Activated CD4-positive, alpha-beta T cell treated with anti-CD3 and anti-CD28 coated beads, Interleukin-2, amount 50 U/mL, for 24 hours (primary cell): ENCODE measurements at places on chromosomes 2 and 18.

DNA sequence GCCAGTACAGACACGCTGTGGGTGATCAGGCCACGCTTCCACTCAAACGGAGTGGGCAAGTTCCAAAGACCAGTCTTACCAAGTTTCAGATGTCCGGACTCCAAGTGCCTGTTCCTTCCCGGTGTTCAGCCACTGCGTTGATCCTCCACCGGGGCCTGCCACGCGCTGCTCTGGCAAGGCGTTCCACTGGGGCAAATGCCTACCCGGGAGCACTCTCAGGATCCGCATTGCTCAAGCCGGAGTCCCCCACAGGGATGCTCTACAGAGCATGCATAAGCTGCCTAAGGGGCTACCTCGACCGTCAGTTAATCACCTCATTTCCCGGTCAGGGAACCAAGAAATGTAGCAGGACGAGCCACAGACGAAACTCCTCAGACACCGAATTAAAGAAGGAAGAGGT, 37.0 kb upstream of the CLASP1 start:
- DNase-seq = no peak

DNA sequence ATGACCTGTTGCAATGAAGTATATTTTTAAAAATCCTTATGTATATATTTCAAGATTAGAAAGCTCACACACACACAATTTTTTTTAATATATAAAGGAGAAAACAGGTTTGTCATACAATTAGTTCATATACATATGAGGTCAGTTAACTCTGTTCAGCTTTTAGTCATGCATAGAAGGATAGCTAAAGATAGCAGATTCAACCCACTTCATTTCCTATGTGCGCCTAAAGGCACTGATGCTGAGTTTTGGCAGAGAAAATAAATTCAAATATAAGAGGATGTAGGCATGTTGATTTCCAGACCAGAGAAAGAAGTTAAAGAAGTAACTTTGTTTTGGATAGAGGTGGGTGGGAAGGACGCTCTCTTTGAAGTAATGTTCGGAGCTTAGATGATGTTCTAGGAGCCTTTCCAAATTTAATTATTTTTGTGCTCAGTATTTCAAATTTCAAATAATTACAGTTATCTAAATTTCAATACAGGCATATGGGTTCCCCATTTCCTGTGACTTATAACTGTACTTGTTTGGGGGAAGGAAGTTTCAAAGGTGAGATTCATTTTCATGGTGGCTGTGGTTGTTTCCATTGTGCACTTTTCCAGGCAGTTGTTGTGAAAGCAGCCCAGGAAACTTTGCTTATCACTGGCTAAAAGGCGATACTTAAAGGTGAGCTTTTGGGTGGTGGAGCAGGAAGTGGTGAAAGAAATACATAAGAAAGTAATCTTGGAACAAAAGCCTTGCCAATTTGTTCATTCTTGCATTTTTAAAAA, 523.4 kb upstream of the FANCL start:
- no peak for DNase-seq

DNA sequence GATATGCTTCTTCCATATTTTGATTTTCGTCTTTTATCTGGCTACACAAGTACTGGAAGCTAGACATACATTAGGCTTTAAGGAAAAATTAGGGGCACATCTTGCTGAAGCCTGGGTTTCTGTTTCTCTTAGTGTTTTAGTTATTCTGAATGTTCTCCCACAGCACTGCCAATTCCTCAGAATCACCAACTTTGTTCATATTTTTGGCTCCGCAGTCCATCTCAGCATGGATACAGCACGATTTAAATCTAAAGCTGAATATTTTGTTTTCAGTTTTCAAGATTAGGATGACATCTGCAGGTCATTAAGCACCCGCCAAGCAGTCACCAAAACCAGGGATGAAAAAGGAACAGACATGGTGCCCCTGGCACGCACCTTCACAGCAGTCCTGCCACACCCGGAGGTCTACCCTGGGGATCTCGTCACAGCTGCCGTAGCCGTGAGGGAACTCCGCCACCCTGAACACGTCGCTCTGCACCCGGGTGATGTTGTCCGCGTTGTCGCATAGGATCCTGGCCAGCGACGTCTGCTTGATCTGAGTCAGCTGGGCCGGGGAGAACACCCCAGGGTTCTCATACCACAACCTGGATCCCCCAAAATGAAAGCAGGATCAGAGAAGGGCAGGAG, 101.2 kb downstream of the PXDN start:
- DNase-seq = no peak

DNA sequence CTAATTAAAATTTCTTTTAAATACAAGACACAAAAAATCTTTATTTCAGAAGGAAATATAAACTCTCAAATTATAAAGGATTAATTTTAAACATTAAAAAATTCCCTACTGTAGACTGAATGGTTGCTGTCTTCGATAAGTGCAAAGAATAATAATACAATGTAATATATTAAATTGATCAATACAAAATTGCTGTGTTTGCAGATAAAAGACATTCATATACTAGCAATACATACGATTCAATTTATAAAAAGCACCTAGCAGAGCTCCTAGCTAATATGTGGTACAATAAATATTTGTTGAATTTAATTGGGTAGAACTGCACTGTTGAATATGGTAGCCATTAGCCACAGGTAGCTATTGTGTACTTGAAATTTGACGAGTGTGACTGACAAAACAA, 6.6 kb downstream of the ZSWIM2 start:
- no peak for DNase-seq

DNA sequence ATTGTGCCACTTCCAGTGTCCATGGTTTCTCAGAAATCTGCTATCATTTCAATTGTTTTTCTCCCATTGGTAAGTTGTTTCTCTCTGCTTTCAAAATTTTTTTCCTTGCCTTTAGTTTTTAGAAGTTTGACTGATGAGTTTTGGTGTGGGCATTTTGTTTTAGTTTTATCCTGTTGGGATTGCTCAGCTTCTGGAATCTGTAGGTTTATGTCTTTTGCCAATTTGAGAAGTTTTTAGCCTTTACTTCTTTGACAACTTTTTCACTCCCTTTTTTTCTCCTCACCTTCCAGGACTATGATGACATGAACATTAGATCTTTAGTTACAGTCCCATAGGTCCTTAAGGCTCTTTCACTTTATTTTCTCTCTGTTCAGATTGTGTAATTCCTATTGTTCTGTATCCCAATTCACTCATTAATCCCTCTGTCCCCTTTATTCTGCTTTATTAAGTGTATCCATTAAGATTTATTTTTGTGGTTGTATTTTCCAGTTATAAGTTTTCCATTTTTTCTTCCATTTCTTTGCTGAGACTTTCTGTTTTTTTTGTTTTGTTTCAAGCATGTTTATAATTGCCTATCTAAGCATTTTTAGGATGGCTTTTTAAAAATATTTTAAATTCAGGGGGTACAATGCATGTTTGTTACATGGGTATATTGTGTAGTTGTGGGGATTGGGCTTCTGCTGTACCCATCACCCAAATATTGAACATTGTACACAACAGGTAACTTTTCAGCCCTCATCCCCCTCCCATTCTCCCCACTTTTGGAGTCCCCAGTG, 17.9 kb downstream of the MFSD6 start:
- DNase-seq = no peak

DNA sequence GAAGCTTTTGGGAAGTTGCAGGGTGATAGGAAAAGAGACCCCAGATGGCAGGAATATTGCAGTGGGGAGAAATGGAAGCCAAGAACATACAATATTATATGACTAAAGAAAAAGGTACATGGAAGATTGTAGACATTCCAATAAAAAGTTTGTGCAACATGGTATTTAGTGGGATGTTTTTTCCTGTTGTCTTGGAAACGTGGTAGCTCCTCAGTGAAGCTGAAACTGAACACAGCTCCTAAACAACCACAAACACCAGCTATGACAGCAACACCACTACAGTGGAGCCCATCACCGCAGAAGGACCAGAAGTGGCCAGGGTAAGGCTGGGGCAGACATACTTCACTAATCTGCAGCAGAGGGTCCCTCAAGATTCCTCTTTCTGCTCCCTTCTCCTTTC, 246.8 kb downstream of the CDH20 start:
- DNase-seq = no peak

DNA sequence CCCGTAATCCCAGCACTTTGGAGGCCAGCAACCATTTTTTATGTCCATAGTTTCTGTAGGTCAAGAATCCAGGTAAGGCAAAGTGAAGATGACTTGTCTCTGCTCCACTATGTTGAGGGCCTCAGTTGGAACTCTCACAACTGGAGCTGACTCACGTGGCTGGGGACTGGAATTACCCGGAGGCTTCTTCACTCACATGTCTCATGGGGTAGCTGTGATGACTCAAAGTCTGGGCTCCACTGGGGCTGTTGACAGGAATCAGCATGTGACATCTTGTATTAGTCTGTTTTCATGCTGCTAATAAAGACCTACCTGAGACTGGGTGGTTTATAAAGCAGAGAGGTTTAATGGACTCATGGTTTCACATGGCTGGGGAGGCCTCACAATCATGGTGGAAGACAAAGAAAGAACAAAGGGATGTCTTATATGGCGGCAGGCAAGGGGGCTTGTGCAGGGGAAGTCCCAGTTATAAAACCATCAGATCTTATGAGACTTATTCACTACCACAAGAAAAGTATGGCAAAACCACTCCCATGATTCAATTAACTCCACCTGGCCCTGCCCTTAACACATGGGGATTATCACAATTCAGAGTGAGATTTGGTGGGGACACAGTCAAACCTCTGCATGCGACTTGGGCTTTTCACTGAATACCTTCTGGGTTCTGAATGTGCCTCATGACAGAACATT, 7.8 kb upstream of the PPP1R1C start:
- DNase-seq = peak; percentile 23

GRCh38 chr2:97851172-97851571, 137.8 kb downstream of the ZAP70 start:
- DNase-seq = no peak

GRCh38 chr2:232276084-232276732, 102.3 kb upstream of the ALPP start:
- no peak for DNase-seq

GRCh38 chr2:177784745-177785067, 287.9 kb downstream of the PDE11A start:
- no peak for DNase-seq
